ENCODE measurements at places on chromosomes 6 and 20.

GRCh38 chr6:158707120-158707820 is 57.4 kb downstream of the SYTL3 start:
- DNase-seq: no peak

- no peak for DNase-seq
These were observed 291.1 kb downstream of the HIVEP2 start for GRCh38 chr6:142653710-142654420.

- DNase-seq: no peak
These were observed 31.2 kb downstream of the MUC22 start for GRCh38 chr6:31041372-31041974.

GRCh38 chr6:134352786-134353480 is 35.0 kb upstream of the SGK1 start:
- no peak for DNase-seq

DNA sequence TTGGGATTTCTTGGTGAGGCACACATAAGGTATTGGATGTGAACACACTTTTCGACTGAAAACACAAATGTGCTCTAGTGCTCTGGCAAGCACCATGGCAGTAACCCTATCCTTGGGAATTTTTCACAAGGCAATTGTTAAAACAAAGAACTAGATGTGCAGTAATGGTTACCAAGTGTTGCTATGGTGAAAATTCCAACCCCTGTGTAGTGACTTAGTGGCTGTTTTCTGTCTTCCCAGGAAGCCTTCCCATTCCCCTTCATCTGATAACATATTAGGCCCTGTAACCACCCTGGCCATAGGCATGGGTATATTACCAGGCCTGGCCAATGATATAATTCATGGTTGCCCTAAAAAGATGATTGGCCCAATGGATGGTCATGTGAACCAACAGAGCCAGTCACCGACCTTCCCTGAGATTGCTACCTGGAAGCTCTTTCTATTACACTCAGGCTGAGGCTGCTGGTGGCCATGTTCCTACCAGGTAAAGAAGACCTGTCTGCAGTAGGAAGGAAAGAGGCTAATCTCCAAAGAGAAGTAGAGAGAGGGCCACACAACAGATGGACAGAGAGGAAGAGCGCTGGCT is 4.1 kb downstream of the C20orf202 start:
- DNase-seq: no peak

DNA sequence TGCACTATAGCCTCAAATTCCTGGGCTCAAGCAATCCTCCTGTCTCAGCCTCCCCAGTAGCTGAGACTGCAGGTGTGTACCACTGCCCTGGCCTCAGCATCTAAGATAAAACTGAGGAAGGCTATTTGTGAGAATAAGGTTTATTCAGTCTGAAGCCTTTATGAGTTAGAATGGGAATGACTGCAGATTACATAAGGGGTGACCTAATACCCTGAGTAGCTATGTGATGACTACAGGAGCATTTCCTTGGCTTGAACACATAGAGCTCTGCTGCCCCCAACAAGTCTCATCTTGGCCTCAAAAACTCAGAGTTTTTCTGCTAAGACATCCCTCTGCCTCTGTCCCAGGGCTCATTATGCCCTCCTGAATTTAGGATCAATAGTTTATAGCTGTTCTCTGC is 7.6 kb downstream of the GSS start:
- no peak for DNase-seq

DNA sequence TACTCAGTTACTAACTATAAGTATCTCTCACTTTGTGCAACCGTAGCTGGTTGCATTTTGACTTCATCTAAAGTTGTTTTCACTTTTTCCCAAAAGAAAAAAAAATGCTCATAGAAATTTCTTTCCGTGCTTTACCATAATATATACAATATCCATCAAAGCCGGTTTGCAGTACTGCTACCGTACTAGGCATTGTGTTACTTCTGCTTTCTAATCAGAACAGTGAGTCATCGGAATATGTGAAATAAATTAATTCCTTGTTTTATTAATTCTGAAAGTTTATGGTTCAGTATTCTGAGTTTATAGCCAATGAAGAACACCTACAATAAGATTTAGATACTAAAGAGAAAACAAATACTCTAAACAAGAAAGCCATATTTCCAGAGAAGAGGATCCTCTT is 72.5 kb downstream of the TNFRSF21 start:
- no peak for DNase-seq

DNA sequence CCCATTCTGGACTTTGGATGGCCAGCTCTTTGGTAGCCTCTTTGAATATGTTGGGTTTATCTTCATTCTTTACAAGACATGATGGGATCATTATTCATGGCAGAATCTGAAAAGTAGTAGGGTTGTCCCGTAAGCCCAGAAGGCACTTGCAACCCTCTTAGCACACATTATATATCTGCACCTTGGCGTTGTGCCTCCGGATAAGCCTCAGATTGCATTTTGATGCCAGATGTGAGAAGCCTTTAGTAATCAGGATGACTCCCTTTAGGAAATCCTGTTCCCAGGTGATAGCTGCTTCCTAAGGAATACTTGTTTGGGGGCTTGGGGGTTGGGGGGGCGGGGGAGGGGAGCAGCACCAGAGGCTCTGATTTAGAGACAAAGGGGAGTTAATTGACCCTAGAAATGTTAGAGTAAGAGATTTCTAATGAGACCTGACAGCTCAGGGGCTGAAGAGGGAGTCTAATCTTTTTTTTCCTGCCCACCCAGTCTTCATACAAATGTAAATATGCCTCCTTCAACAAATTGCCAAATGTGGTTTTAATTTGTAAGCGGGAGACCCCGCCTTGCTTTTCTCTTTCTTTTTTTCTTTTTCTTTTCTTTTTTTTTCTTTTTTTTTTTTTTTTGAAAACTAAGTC is 55.1 kb downstream of the JAG1 start:
- DNase-seq: no peak

DNA sequence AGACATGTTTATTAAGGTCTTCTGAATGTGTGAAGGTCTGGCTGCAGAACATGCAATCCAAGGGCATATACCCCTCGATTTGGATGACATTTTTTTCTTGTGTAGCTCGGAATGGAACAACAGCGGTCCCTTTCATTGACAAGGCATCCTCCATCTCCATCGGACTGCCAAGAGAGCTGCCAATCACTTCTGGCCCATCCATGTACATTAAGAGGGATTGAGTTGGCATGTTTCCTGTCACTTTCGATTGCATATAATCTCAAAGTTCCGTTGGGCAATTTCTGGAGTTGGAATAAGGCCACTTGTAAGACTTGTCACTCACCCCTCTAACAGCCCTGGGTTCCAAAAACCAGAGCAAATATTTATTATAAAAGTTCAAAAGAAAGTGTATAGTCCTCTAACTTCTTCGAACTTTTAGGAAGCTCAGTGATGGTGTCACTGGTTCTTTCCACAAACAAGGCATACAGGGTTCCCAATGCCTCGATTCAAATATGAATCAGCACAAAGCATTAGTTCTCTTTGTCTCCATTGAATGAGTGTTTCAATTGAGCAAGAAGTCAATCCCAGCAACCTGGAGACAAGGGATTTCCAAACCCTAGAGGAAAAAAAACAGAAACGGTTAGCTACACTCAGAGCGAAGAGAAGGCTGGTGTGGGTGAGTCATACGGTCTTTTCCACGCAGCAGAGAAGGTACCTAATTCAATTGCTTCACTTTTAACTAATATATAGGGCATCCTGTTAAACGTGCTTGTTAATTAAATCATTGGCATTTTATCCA is 10.9 kb downstream of the ZNF217 start:
- DNase-seq: peak; percentile 43

DNA sequence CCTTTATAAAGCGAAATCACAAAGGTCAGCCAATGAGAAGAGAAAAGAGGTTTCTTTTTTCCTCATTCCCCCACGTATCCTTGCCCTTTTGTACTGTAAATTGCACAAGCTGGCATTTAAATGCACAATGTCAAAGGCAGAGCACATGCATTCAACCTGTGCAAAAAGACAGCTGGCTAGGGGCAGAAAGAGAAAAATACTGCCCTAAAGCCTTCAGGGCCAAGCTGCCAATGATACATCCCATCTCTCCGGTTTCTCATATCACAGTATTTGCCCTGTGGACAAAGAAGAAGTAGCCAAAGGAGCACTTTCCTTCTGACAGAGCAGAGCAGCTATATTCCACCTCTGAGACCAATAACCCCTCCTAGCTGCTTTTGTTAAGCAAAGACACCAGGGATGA is 219.2 kb downstream of the TRDN start:
- DNase-seq: no peak

- DNase-seq: no peak
These were observed 25.6 kb upstream of the SMOC2 start for GRCh38 chr6:168415098-168415992.

GRCh38 chr6:1622851-1623768 is 13.4 kb downstream of the FOXC1 start:
- no peak for DNase-seq

DNA sequence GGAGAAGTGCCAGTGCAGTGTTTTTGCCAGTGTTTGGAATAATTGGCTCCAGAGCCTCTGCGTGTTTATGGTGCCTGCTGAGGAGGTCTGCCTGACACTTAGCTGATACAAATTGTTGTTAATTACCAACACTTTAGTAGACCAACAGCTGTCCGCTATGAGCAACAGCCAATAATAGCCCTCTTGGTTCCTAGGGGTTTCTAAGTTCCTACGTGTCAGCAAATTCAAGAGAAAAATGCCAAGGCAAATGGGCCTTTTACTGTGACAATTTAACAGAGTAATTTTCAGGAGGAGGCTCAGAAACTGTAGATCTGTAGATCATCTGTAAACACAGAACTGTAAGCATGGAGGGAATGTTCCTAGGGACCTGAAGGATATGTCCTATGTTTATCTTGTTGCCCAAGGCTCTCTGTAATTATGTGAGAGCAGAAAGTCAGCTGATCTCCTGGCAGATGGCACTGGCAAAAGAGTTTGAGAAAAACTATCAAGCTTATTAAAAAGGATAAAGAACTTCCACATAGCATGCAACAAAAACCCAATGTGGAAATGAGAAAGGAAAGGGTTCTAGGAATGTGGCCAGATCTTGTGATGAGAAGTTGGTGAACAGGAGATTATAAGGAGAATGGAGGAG is 157.7 kb downstream of the GJA1 start:
- DNase-seq: no peak

DNA sequence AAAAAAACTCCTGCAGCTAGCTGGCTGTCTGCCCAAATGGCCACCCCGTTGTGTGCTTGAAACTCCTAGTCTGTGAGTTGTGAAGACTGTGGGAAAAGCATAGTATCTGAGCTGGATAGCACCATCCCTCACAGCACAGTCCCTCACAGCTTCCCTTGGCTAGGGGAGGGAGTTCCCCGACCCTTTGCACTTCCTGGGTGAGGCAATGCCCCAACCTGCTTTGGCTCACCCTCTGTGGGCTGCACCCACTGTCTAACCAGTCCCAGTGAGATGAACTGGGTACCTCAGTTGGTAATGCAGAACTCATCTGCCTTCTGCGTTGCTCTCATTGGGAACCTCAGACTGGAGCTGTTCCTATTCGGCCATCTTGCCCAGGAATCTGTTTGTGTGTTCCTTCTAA is 260.6 kb upstream of the STXBP5 start:
- no peak for DNase-seq

DNA sequence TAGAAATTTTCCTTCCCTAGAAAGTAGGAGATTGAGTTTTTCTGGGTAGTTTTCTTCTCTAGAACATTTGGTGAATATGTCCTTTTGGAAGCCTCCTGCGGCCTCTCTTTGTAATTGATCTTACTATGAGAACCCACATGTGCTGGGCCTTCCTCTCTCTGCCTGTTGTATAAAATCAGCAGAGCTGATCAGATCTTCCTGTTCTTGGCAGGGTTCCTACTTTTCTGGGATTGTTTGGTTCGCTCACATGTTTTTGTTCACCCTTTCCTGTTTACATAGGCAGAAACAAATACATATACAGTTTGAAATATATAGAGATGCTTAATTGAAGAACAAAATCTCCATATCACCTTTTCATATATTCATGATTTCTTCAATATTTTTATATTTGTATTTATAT is 57.8 kb downstream of the IL22RA2 start:
- no peak for DNase-seq

DNA sequence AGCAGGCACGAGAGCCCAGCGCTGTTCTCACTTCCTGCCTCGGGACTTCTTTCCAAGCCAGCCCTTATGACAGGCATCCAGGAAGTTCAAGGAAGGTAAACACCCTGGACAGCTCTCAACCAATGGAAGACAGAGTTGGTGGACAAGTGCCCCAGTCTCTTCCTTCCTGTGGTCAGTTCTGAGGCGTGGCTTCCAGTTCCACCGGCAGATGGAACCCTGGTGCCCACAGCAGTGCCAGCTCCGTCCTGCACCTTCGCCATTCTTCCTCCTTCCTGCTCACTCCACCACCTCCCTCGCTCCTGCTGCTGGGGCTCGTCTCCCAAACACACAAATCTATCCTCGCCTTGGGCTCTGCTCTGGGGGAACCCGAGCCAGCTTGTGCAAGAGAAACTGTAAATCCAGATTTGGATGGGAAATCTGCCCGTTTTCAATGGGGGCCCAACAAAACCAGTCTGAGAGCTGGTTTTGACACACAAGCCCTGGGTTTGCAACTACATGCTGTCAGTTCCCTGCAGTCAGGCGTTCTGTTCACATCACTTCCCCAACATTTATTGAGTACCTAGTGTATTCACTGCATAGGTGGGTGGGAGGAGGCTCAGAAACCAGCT is 162.7 kb downstream of the GRM4 start:
- no peak for DNase-seq

GRCh38 chr6:112300896-112301295 is 46.2 kb upstream of the RFPL4B start:
- DNase-seq: no peak
